ENCODE measurements at places on chromosomes 12 and 14.

DNA sequence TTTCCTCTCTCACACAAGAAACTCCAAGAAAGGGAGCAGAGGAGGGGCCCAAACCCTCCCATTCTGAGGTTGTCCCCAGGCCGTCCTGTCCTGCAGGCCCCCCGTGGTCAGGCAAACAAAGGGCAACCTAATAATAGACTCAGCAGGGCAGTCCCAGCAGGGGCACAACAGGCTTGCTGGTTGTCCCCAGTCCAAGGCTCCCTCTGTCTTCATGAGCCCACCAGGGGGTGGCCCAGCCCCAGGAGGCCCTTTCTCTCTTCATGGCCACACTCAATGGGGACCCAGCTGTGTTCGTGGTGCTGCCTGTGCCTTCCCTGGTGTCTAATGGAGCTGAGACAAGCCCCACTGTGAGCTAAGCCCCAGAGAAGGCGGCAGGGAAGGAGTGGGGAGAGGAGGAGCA lies 359.9 kb downstream of the ADGRD1 start:
- DNase-seq = no peak
- no peaks in the 10 kb centered on the region for H3K27me3 ChIP-seq
- H3K27ac ChIP-seq = no peak overlapping the region
- H3K36me3 ChIP-seq = no peaks in the 10 kb centered on the region
- no peaks in the 10 kb centered on the region for H3K4me1 ChIP-seq

DNA sequence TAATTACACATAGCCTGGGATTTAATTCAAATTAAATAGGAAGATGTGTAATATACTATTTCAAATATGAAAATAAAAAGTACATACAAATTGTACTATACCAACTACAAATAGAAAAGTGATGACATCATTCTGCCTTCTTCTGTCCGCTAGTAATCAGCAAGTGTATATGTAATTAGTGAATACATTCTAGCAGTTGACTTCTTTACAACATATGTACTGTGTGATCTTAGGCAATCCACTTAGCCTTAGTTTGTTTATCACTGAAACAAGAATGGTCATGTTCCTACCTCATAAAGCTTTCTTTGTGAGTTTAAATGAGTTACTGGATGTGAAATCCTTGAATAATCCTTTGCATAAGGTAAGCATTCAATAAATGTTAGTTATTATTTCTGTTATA lies 7.8 kb upstream of the LUM start:
- H3K4me1 ChIP-seq = no peaks in the 10 kb centered on the region
- no peaks in the 10 kb centered on the region for H3K36me3 ChIP-seq
- no peak overlapping the region for H3K27ac ChIP-seq

DNA sequence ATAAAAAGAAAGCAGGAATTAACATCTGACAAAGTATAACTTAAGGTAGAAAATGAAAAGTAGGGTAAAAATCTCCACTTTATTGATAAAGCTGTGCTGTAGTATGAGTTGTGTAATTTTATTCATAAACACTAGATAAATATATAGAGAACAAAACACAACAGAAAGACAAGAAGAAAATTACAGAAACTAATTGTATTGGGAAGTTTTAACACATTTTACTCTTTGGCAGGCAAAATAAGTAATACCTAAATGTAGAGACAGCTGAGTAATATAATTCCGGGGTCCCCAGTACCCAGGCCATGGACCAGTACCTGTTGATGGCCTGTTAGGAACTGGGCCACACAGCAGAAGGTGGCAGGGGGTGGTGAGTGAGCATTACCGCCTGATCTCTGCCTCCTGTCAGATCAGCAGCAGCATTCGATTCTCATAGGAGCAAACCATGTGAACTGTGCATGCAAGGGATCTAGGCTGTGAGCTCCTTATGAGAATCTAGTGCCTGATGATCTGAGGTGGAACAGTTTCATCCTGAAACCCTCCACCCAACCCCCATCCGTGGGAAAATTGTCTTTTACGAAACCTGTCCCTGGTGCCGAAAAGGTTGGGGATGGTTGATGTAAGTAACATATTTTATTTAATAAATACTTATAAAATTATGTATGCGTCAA lies 84.4 kb upstream of the ETV6 start:
- H3K27me3 ChIP-seq = no peaks in the 10 kb centered on the region
- H3K36me3 ChIP-seq = no peaks in the 10 kb centered on the region
- no peak overlapping the region for H3K27ac ChIP-seq
- no peaks in the 10 kb centered on the region for H3K4me1 ChIP-seq

DNA sequence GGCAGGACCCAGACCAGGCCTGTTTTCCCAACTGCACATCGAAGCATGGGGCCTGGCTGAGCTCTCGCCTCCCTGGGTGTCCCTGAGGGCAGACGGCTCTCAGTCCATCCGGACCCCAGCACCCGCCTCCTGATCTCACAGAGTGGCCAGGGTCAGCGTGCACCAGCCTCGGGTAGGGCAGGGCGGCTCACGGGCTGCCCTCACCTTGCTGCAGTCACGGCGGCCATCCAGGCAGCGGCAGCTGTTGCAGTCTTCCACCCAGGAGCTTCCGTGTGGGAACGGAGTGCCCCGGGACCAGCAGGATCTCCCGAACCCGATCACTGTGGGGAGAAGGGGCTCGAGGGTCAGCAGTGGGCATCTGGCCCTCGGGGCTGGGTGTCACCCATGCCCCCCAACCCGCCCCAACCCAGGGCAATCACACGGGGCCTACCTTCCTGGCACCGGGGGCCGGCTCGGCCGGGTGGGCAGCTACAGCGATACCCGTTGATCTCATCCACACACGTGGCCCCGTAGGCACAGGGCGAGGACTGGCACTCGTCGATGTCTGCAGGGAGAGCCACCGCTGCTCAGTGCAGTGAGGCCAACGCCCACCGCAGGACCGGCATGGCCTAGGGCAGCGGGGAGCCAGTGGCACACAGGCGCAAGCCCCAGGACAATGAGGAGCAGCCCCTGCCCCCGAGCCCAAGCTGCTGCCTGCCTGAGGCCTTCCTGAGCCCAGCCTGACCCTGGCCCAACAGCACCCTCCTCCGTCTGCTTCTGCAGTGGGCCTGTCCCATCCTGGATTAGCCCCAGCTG lies 22.2 kb downstream of the JAG2 start:
- no peaks in the 10 kb centered on the region for H3K27me3 ChIP-seq
- peaks cover 56% of the 10 kb centered on the region for H3K36me3 ChIP-seq
- H3K4me3 ChIP-seq = no peak overlapping the region

GRCh38 chr14:103140316-103141109 lies 17.3 kb downstream of the TNFAIP2 start:
- H3K4me3 ChIP-seq = no peak overlapping the region
- H3K36me3 ChIP-seq = peaks cover 9% of the 10 kb centered on the region
- no peak for DNase-seq
- peaks cover 2% of the 10 kb centered on the region for H3K27me3 ChIP-seq
- no peak overlapping the region for H3K27ac ChIP-seq
- peaks cover 7% of the 10 kb centered on the region for H3K4me1 ChIP-seq

- DNase-seq = peak; percentile 64
- H3K4me3 ChIP-seq = peak overlapping the region; percentile 99
- no peaks in the 10 kb centered on the region for H3K36me3 ChIP-seq
- peaks cover 47% of the 10 kb centered on the region for H3K4me1 ChIP-seq
Measured at GRCh38 chr14:105315211-105315721, 718 bp downstream of the PACS2 start.
